Thoracic aorta (tissue), 2 donors: ENCODE measurements at places on chromosomes 6 and 20.

- no peak overlapping the region for H3K27ac ChIP-seq
- no peaks in the 10 kb centered on the region for H3K27me3 ChIP-seq
- no peaks in the 10 kb centered on the region for H3K36me3 ChIP-seq
- H3K4me1 ChIP-seq, result peaks cover 11% of the 10 kb centered on the region
Measured at GRCh38 chr6:12369781-12370262, 79.7 kb downstream of the EDN1 start.

- H3K27me3 ChIP-seq, result no peaks in the 10 kb centered on the region
- H3K4me3 ChIP-seq, result no peak overlapping the region
- H3K36me3 ChIP-seq, result no peaks in the 10 kb centered on the region
- H3K27ac ChIP-seq, result no peak overlapping the region
Measured at GRCh38 chr6:130560231-130560630, 194.4 kb downstream of the TMEM200A start.

DNA sequence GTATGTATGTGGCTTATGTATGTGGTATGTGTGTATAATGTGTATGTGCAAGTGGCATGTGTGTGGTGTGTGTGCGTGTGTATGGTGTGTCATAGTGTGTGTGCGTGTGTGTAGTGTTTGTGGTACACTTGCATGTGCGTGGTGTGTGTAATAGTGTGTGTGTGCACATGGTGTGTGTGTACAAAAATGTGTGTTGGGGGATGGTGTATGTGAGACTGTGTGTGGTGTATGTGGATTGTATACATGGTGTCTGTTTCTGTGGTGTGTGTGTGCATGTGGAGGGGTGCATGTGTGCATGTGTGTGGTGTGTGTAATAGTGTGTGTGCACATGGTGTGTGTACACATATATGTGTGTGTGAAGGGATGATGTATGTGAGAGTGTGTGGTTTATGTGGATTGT lies 21.5 kb downstream of the MAFB start:
- no peaks in the 10 kb centered on the region for H3K27me3 ChIP-seq
- no peaks in the 10 kb centered on the region for H3K4me1 ChIP-seq
- no peak for DNase-seq
- no peak overlapping the region for H3K4me3 ChIP-seq
- H3K27ac ChIP-seq, result no peak overlapping the region

DNA sequence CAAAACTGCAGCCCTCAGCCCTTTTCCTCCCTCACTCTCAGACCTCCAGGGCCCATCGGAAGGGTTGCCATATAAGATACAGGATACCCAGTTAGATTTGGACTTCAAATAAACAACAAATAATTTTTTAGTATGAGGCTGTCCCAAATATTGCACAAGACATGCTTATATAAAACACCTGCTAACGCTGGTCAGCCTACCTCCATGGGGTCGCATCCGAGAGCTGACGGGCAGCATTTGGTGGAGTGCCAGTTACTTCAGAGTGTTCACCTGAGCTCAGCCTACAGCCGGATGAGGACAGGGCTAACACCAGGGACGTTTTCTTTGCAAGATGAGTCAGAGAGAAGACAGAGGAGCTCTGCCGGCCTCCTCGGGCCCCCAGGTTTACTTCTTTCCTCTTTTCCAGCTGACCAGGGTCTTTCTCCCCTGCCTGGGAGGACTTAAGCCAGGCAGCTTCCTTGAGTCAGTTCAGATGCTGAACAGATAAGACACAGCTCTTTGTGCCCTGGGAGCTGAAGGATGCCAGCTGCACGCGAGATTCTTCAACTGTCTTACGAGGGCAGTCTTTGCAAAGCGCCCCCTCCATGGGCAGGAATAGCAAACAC lies 141.2 kb upstream of the KCNG1 start:
- H3K27me3 ChIP-seq, result no peaks in the 10 kb centered on the region
- H3K4me3 ChIP-seq, result no peak overlapping the region
- no peak overlapping the region for H3K27ac ChIP-seq
- no peak for DNase-seq
- H3K4me1 ChIP-seq, result no peaks in the 10 kb centered on the region

DNA sequence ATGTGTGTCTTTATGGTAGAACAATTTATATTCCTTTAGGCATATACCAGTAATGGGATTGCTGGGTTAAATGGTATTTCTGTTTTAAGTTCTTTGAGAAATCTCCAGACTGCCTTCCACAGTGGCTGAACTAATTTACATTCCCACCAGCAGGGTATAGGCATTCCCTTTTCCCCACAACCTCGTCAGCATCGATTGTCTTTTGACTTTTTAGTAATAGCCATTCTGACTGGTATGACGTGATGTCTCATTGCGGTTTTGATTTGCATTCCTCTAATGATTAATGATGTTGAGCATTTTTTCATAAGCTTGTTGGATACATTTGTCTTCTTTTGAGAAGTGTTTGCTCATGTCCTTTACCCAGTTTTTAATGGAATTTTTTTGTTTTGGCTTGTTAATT lies 5.3 kb upstream of the TASP1 start:
- no peaks in the 10 kb centered on the region for H3K36me3 ChIP-seq
- H3K27ac ChIP-seq, result no peak overlapping the region
- no peak overlapping the region for H3K4me3 ChIP-seq
- no peak for DNase-seq
- no peaks in the 10 kb centered on the region for H3K27me3 ChIP-seq
- no peaks in the 10 kb centered on the region for H3K4me1 ChIP-seq

DNA sequence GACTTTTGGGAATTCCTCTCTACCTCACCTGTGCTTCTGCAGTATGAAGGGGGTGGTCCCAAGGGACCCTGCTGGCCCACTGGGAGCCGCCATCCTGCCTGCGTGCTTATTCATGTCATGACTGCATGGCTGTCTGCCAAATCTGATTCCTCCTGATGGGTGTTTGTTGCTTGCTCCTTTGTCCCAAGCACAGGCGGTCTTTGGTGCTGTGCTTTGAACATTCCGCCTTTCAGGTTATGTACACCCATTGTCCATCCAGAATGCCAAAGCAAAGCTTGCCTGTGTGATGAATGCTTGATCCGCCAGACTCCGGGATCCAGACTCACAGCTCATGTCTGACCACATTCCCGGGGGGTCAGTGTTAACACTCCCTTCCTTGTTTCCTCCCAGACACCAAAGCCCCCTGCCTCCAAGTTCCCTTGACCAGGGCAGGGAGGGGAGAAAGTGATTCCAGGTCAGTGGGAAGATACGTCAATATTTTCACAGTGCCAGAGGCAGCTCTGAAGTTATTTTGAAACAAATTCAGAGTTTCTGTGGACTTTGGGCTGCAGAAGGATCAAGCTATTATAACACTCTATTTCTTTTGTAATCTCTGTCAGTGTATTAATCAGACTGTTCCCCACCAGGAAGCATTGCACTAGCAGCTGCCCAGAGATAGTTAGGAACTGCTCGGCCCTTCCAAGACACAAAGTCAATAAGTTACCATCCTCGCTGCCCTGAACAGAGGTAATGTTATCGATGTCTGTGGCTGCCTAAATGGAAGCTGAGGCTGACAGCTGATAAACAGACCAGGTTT lies 9.5 kb downstream of the DAAM2 start:
- H3K27ac ChIP-seq, result peak overlapping the region; percentile 39
- H3K27me3 ChIP-seq, result no peaks in the 10 kb centered on the region
- no peaks in the 10 kb centered on the region for H3K36me3 ChIP-seq
- peaks cover 90% of the 10 kb centered on the region for H3K4me1 ChIP-seq

DNA sequence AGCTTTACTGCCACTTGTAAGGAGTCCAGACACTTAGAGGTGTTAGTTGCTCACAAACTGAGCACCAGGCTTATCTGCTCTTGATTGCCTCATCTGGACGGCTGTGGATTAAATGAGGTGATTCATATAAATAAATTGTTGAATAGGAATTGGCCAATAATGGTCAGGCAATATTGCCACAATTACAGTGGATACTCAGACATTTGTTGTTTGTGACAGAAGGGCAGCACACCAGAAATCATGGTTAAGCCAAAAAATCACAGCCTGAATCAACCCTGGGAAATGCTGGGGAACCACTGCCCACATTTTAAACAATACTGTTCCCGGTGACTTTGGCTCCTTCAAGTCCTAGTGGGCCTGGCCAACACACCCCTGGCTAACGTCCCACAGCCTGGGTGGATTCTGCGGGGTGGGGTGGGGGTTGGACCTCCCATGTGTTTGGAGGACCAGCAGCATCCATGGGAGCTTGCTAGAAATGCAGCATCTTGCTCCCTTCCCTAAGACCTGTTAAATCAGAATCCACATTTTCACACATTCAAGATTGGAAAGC lies 29.5 kb upstream of the SPDEF start:
- H3K36me3 ChIP-seq, result peaks cover 15% of the 10 kb centered on the region
- no peaks in the 10 kb centered on the region for H3K4me1 ChIP-seq
- no peaks in the 10 kb centered on the region for H3K27me3 ChIP-seq
- no peak for DNase-seq
- H3K27ac ChIP-seq, result no peak overlapping the region

- H3K36me3 ChIP-seq, result peaks cover 15% of the 10 kb centered on the region
- H3K4me1 ChIP-seq, result peaks cover 8% of the 10 kb centered on the region
- peak overlapping the region; percentile 41 for H3K4me3 ChIP-seq
- no peak overlapping the region for H3K27ac ChIP-seq
Measured at GRCh38 chr20:34880215-34880850, 3.9 kb downstream of the ACSS2 start.

DNA sequence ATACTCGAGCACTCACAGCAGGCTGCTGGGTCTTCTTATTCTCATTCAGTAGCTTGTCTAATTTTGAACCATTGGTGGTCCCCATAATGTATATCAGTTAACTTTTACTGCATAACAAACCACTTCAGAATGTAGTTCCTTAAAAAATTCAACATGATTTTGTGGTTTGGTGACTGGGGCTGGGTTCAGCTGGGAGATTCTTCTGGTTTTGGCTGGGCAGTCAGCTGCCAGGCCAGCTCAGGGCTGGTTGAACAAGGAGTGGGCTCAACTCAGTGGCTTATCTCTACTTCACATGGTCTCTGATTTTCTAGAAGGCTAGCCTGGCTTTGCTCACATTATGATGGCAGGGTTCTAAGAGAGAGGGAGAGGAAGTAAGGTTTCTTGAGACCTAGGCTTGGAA lies 292.4 kb upstream of the CHD6 start:
- no peak overlapping the region for H3K4me3 ChIP-seq
- no peaks in the 10 kb centered on the region for H3K4me1 ChIP-seq
- no peaks in the 10 kb centered on the region for H3K27me3 ChIP-seq
- H3K27ac ChIP-seq, result no peak overlapping the region
- H3K36me3 ChIP-seq, result no peaks in the 10 kb centered on the region

DNA sequence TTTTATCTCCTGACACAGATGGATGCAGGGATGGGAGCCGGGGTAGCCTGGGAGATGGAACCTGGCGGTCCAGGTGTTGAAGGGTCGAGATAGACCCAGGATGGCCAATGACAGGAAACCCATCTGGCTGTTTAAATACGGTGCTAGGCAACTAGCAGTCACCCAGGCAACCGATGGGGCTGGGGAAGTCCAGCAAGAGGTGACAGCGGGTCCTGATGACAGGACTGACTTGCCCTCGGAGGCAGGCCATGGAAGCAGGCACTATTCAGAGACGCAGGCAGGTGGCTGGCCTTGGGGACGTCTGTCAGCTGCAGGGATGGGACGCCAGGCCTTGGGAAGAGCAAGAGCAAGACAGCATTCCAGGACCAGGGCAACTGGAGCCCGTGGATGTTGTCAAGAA lies 135.4 kb upstream of the RALGAPA2 start:
- no peak overlapping the region for H3K4me3 ChIP-seq
- no peaks in the 10 kb centered on the region for H3K4me1 ChIP-seq
- no peaks in the 10 kb centered on the region for H3K36me3 ChIP-seq
- DNase-seq, result no peak
- no peaks in the 10 kb centered on the region for H3K27me3 ChIP-seq
- H3K27ac ChIP-seq, result no peak overlapping the region

DNA sequence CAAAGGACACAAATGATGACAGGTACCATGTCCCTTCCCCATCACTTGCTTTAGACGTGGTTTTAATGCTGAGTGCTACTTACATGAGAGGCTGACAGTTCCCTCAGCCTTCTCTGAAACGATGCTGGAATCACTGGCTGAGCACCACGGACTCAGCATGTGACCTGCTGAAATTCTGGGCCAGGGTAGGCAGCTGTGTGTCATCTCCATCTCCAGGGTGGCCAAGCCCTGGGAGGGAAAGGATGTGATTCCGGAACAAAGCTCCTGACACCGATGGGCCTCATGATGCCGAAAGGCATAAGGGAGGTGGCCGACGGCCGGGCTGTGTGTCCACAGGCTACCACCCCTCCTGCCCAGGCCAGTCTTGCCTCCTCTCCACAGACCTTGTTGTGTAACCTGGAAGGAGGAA lies 184.3 kb upstream of the CST7 start:
- no peak overlapping the region for H3K4me3 ChIP-seq
- no peaks in the 10 kb centered on the region for H3K27me3 ChIP-seq
- H3K36me3 ChIP-seq, result no peaks in the 10 kb centered on the region
- no peaks in the 10 kb centered on the region for H3K4me1 ChIP-seq
- no peak overlapping the region for H3K27ac ChIP-seq
- DNase-seq, result no peak

GRCh38 chr6:114364301-114364700 lies 21.5 kb upstream of the HS3ST5 start:
- H3K27ac ChIP-seq, result no peak overlapping the region

- H3K4me3 ChIP-seq, result no peak overlapping the region
- no peaks in the 10 kb centered on the region for H3K4me1 ChIP-seq
- H3K27me3 ChIP-seq, result no peaks in the 10 kb centered on the region
- H3K27ac ChIP-seq, result no peak overlapping the region
- H3K36me3 ChIP-seq, result no peaks in the 10 kb centered on the region
Measured at GRCh38 chr6:75081921-75082320, 123.9 kb downstream of the COL12A1 start.

DNA sequence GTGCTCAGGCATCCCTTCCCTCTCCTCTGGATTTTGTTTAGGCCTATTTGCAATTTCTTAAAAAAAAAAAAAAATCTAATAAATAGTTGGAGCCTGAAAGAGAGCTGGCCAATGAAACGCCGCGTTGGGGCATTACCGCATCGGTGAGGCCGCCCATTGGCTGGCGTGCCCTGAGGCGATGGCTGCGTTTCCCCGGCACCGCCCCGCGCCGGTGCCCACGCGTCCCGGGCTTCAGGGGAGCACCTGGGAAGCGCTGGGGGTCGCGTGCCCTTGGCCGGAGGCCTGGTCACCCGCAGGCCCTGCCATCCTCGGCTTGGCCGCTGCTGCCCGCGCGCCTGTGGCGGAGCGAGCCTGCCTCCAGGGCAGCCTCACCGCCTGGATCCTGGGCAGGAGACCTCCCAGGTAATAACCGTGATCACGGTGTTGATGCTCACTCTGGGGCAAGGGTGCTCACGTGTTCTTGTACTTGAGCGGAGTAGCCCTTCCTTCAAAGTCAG lies 155.4 kb downstream of the NRN1 start:
- DNase-seq, result no peak
- peaks cover 6% of the 10 kb centered on the region for H3K4me1 ChIP-seq
- peak overlapping the region; percentile 65 for H3K4me3 ChIP-seq
- no peak overlapping the region for H3K27ac ChIP-seq
